WTC11 (cell line): ENCODE measurements at places on chromosomes 3 and 15. TPM values are rescaled to one million over a fixed set of nuclear protein-coding genes. Genes with fewer than 3 reads are reported as not detected.

Gene GOLGA6B
- total RNA-seq, result 0.73 to 1.9 TPM (median 0.85 TPM) in 3 replicates

- no peaks in the 10 kb centered on the region for H3K36me3 ChIP-seq
- peaks cover 17% of the 10 kb centered on the region for H3K27me3 ChIP-seq
- H3K27ac ChIP-seq, result no peak overlapping the region
- peaks cover 7% of the 10 kb centered on the region for H3K4me1 ChIP-seq
- H3K4me3 ChIP-seq, result peak overlapping the region; percentile 89
Measured at GRCh38 chr15:72796515-72797337, 13.2 kb upstream of the ADPGK start.

Gene UBE2E1
- 115 to 124 TPM (median 121 TPM) in 3 replicates for total RNA-seq

GRCh38 chr3:24684506-24685023 lies 189.9 kb upstream of the THRB start:
- peak overlapping the region; percentile 61; the same call in 1 of the 2 replicates for H3K27ac ChIP-seq
- H3K27me3 ChIP-seq, result no peaks in the 10 kb centered on the region

Gene TGFBR2
- 6.7 to 9.6 TPM (median 7.7 TPM) in 3 replicates for total RNA-seq

Gene FSTL1
- 271 to 286 TPM (median 272 TPM) in 3 replicates for total RNA-seq

DNA sequence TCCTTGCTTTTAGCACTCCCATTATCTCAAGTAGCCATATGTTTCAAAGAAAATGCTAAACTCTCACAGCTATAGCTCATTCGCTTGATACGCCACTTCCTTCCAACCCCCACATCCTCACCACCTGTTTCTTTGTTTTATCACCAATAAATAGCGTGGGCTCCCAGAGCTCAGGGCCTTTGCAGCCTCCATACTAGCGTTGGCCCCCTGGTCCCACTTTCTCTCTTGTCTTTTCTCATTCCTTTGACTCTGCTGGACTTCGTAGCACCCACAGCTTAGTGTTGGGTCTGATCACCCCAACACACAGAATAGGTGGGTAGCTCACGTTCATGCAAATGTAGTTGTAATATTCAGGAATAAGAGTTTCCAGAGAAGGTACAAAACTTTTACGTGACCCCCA lies 4.1 kb upstream of the GPD1L start:
- H3K36me3 ChIP-seq, result peaks cover 25% of the 10 kb centered on the region
- no peak overlapping the region for H3K4me3 ChIP-seq
- DNase-seq, result no peak
